ENCODE measurements at places on chromosomes 2 and 18.

DNA sequence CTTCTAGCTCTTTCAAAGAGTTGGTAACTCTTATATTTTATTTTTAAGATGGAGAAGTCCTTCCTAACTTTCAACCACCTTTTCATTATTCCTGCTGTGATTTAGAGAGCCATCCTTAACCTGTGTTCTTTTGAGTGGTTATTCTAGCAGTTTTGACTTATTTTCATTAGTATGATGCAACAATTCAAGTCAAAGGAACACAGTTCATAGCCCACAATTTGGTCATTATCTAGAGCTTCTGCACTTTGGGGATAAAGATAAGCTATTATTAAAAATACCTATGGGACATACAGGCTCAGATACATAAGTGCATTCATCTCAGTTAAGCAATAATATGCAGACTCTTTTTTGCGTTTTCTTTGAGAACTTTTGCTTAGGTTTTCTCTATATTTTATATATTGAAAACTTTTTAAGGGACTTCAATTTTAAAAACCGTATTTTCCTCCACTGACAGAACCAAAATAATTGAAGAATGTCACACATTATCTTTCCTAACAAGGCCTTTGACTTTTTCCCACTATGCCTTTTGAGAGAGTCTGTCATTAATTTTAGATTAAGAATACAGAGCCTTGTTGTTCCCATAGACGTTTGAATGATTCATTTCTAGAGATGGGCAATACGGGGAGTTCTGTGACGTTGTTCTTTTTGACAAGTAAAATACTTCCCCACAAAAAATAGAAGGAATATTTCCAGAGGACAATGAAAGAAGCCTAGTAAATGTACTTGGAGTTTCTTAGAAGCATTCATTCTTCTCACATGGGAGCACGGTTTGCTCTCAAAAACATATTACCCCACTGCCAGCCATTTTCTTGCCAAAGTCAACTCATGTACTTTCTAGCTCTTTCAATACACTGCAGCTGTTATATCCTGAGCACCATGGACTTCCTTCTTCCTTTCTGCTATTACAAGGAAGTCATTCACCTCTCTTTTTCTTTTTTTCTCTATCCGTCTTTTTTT is 42.9 kb upstream of the RASGRP3 start:
- no peak for DNase-seq

DNA sequence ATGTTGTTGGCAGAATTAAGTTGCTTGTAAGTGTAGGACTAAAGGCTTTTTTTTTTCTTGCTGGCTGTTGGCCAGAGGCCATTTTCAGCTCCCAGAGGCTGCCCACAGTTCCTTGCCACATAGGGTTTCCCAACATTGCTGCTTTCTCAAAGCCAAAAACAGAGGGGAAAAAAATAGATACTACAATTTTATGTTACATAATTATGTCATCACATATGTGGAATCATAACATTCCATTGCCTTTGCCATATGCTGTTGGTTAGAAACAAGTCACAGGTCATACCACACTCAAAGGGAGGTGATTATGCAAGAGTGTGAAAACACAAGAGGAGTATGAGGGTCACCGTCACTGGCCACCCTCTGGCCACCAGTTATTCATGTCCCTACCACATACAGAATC is 154.5 kb downstream of the RTN4 start:
- DNase-seq: no peak

DNA sequence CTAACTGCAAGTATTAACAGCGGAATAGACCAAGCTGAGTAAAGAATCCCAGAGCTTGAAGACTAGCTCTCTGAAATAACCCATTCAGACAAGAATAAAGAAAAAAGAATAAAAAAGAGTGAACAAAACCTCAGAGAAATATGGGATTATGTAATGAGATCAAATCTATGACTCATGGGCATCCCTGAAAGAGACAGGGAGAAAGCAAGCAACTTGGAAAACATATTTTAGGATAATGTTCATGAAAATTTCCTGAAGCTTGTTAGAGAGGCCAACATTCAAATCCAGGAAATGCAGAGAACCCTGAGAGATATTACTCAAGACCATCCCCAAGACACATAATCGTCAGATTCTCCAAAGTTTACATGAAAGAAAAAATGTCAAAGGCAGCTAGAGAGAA is 17.3 kb downstream of the PFN4 start:
- no peak for DNase-seq

- DNase-seq: no peak
These were observed 684 bp upstream of the ZCCHC2 start for GRCh38 chr18:62522178-62522503.

DNA sequence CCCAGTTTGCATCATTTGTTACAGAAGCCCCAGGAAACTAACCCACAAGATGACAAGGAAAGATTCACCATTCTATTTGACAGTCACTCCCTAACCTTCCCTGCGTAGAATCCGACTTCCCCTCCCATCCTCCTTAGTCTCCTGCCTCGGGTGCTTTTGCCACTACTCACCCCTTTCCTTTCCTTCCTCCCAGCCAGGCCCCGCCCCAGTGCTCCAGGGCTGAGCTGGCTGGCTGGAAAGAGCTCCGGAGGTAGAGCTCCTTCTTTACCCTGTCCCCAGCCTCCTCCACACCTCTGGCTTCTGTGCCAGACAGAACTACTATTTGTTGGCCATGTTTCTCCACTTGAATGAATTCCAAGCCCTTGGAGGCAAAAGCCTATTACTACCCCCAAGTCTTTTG is 317.6 kb upstream of the NCKAP5 start:
- no peak for DNase-seq

- no peak for DNase-seq
These were observed 133.4 kb downstream of the KCTD1 start for GRCh38 chr18:26414901-26415440.

DNA sequence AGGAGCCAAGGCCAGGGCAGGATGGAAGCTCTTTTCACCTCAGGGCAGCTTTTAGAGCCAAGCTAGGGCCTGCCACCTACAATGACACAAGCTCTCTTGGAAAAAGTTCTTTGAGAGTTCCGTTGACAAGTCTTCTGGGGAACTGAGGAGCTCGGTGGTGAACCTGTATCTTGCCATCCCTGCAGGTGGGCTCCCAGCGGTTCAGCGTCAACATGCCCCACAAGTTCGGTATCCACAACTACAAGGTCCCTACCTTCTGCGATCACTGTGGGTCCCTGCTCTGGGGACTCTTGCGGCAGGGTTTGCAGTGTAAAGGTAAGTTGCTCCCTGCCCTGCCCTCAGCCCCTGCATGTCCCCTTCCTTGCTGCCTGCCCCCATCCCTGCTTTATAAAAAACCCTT is 312.8 kb upstream of the EPAS1 start:
- DNase-seq: no peak

- no peak for DNase-seq
These were observed 154.6 kb downstream of the LOXHD1 start for GRCh38 chr18:46502444-46502843.

DNA sequence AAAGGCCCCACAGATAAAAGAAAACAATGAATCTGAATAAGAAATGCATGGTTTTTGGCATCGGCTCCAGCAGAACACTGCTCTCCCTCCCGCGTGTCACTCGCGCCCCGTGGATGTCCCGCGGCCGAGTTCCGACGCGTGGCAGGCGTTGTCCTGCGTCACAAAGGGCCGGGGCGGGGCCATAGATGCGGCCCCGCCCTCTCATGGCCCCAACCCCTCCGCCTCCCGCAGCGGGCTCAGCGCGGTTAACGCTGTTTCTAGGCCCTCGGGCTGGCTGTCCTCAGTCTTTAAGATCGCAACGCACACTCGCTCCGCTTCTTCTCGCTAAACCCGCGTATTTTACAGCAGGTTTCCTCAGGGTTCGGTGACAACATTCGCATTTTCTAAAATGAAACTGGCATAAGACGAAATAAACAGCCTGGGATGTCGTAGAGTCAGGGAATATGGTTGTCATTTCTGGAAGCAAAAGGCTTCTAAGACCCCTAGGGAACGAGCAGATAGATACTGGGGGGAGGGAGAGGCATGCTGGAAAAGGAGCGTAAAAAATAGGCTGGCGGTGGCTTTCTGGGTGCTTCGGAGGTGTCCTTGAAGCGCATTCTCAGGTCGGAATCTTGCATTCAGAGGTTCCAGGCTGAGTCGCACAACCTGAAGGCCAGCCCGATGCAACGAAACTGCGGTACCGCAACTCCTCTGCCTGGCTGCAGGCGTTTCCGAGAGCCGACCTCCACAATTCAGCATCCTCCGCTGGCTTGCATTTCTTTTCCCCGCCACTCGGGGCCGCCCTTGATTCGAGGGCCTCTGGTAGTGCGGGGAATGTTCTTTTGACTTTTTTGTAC is at the start of gene FKBP7:
Gene FKBP7 (minus strand): TSS at position 162 of the 836 bp plus-strand sequence. CDS start 101 bp downstream, at position 61.
- peak; percentile 79 for DNase-seq

DNA sequence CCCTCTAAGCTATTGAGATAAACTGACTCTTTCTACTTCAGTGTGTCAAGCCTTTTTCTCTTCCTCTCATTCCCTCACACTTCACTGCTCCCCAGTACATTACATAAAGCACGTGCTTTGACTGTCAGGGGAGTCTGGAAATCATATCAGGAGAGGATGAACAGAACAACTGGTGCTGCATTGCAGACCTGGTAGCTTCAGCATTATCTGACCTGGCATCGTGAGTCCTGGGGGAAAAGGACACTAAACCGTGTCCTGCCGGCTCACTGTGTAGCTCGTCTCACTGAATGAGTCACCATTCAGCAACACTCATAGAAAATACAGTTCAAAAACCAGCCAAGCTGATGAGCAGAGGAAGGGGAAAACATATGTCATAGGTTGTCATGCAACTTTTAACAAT is 108.5 kb upstream of the UNC80 start:
- DNase-seq: no peak

DNA sequence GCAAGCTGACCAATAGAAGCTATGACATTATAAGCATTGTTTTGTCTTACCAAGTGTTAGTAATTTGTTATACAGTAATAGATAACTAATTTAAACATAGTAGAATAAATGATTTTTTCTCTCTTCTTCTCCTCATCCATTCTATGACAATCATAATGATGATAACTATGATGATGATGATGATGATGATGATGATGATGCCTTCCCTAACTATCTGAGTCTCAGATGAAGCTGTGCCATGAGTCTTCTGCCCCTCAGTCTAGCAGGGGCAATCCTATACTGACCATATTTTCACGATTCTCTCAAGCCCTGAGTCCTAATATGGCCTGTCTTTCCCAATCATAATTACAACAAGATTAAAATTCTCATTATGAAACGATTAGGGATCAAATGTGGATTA is 1369.0 kb downstream of the LRP1B start:
- DNase-seq: no peak

DNA sequence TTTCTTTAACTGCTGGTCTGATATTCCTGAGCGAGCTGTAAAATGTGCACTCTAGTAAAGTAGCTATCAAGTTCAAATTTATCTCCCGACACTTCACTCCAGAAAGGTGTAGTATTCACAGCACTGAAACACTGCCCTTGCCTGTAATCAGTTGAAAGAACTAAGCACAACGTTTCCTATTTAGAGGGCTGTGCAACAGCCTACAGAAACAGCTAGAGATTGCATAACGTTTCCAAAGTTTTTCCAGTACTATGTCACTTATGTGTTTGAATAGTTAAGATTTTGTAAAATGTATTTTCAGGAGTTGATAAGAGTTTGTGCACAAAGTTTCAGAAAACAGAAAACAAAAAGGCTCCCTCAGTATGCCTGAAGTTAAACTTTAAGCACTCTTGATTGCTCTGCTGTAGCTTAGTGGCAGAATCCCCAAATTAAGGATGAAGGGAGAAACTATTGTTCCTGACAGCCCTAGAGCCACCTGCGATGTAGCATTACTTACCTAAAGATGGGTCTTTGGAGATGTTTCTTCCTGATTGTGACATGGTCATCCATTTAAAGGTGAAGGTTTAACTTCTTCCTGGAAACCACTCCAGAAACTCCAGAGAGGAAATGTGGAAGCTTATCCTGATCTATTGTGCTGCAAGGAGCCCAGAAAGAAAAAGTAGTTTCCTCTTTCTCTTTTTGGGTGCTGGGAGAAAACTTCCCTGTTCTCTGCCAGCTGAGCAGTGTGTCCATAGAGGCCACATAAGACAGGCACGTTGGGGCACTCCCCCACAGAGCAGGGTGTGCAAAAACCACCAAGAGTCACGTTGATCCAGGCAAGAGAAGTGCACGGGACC is 536 bp downstream of the PDE1A start:
- DNase-seq: no peak

- DNase-seq: no peak
These were observed 15.5 kb downstream of the REG3G start for GRCh38 chr2:79041032-79041448.

- DNase-seq: no peak
These were observed 3.0 kb upstream of the SKOR2 start for GRCh38 chr18:47254341-47254939.
